GM13977 (cell line): ENCODE measurements at places on chromosomes 1 and 21.

DNA sequence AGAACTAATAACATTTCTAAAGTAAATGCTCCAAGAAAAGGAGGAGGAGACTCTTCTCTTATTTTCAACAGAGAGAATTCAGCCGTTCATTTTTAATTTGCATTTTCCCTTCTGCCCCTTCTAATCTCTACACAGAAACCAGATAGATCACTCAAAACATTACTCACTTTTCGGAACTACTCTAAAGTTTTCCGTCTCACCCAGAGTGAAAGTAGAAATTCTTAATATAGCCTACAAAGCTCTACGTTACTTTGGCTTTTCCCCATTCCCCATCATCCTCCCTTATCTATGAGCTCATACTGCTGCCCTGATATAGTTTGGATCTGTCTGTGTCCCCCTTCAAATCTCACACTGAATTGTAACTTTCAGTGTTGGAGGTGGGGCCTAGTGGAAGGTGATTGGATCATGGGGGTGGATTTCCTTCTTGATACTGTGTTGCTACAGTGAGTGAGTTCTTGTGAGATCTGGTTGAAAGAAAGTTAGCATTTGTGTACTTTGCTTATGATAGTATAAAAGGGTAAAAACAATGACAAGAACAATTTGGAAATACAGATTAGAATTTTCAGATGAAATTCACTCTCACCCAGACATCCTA, 188.2 kb downstream of the AMY1C start:
- peak; percentile 26 for DNase-seq

DNA sequence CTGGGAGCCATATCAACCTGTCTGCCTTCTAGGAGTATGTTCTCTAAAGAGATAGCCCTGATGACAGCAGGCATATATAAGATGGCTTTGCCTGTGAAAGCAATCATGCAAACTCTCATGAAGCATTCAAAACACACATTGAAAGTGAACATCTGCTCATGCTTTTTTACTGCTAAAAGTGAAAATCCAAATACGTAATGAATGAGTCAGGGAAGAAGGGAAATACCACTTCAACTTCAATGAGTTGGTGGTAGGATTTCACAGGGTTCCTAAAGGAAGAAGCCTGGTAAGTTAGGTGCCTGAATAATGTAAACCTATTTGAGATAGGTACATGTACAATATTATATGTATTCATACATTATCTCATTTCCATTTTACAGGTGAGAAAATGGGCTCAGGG, 50.5 kb upstream of the SLFNL1 start:
- DNase-seq = no peak

DNA sequence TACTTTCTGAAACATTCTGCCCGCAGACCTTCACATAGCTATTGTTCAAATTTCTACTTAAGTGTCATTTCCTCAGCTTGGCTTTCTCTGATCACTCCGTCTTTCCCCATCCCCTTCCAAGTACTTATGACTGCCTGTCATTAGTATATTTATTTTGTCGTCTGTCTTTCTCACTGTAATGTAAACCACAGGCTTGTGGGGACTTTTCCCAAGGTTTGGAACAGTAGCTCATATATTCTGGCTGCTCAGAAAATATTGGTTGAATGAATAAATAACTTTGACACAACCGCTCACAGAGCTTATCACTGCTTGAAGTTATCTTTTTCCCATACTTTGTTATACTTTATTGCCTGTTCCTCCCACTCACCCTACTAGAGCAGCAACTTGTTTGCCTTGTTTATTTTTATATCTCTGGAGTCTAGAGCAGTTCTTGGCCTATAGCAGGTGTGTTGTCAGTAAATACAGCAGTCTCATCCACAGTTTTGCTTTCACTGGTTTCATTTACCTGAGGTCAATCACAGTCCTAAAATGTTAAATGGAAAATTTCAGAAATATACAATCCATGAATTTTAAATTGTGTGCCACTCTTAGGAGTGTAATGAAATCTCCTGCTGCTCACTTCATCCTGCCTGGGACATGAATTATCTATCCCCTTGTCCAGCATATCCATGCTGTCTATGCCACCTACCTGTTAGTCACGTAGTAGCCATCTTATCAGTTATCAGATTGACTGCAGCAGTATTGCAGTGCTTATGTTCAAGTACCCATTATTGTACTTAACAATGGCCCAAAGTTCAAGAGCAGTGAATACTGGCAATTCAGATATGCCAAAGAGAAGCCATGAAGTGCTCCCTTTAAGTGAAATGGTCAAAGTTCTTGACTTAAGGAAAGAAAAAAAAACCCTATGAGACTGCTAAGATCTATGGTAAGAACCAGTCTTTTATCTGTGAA, 2.4 kb upstream of the CNIH4 start:
- no peak for DNase-seq

DNA sequence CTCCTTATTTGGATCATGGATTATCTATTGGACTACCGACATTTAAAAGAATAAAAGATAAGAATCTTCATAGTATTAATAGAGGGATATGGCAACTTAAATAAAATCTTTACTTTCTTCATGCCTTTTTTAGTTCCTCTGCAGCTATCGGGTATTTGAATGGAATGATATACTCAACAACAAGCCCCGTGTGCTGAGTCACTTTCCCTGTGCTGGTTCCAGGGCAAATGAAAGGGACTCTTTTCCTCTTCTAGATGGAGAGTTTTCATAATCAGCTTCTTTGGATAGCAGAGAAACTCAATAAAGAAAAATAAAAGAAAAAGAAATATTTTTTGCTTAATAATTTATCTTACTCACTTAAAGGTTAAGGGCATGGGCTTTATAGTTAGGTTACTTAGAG, 213.7 kb downstream of the LRRC40 start:
- DNase-seq = no peak

DNA sequence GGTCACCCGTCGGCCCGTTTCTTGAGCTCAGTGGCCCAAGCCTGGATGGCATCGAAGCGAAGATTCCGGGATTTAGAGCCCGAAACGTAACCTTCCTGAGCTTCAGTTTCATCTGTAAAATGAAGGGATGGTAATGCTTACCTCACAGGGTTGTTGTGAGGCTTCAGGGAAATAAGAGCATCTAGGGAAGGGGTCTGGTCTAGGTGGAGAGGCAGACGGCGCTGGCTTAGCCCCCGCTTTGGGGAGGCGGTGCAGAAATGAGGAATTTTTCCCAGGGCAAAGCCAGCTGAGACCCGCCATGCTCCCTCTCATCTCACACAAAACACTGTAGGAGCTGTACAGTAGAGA, 717 bp upstream of the MYCL start:
- no peak for DNase-seq

- DNase-seq = no peak
Observed at GRCh38 chr1:23111600-23112535, 56.8 kb downstream of the LUZP1 start.

DNA sequence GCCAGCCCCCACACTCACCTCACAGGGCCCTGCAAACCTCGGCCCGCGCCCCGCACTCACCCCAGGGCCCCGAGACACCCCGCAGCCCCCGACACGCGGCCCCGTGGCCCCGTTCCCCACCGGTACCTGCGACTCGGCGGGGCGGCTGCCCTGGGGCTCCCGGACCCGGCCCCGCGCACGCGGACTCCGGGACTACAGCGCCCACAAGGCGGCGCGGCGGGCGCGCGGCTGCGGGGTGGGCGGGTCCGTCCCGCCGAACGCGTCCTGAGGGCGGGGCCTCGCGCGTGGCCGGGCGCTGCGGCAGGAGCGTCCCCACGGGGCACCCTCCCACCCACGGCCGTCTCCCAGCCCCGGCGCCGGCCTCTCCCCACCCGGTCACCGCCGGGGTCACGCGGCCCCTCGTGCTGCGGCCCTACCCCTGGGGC, at the start of gene SLC19A1:
TSS of gene SLC19A1 (minus strand) at position 199 of the 425 bp plus-strand sequence. CDS start 4,481 bp downstream, outside the sequence.
- peak; percentile 99 for DNase-seq

GRCh38 chr1:34896612-34897011, 32.8 kb downstream of the DLGAP3 start:
- no peak for DNase-seq

GRCh38 chr1:164640686-164641352, 81.8 kb downstream of the PBX1 start:
- DNase-seq = no peak

DNA sequence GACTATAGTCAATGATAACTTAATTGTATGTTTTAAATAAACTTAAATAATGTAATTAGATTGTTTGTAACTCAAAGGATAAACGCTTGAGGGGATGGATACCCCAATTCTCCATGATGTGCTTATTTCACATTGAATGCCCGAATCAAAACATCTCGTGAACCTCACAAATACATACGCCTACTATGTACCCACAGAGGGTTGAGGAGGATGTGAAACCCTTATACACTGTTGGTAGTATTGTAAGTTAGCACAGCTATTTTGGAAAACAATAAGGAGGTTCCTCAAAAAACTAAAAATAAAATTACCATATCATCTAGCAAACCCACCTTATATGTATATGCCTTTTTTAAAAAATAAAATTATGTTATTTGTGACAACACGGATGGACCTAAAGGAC, 198.6 kb downstream of the MRPL39 start:
- no peak for DNase-seq

- no peak for DNase-seq
Observed at GRCh38 chr21:26909972-26910371, 56.9 kb downstream of the ADAMTS5 start.

DNA sequence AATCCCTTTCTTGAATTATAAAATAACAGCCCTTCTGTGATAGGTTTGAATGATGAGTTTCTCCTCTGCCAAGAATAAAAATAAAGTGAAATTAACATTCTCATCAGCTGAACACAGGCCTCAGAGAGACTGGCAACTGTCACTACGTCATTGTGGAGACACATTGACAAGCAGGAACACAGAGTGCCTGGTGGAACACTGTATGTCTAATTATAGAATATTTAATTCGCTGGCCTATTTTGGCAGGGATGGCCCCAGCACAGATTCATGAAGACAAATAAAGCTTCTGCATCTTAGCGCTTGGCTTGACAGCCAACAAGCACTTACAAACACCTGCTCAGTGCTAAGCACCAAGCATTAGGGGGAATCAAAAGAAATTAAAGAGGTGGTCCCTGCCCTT, 52.0 kb upstream of the SMYD2 start:
- DNase-seq = no peak

- DNase-seq = no peak
Observed at GRCh38 chr1:85245456-85245855, 14.0 kb downstream of the C1orf52 start.

DNA sequence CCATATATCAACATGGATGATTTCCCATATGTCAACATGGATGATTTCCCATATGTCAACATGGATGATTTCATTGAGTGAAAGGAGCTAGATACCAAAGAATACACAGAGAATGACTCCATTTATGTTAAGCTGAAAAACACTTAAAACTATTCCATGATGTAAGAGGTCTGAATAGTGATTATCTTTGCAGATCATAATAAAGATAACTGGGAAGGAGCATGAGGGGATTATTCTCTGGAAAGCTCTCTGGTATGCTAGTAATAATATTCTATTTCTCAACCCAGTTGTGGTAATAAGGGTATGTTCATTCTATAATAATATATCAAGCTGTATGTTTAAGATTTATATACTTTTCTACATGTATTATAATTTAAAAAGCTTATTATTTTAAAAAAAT, 14.1 kb downstream of the SYNJ1 start:
- no peak for DNase-seq

DNA sequence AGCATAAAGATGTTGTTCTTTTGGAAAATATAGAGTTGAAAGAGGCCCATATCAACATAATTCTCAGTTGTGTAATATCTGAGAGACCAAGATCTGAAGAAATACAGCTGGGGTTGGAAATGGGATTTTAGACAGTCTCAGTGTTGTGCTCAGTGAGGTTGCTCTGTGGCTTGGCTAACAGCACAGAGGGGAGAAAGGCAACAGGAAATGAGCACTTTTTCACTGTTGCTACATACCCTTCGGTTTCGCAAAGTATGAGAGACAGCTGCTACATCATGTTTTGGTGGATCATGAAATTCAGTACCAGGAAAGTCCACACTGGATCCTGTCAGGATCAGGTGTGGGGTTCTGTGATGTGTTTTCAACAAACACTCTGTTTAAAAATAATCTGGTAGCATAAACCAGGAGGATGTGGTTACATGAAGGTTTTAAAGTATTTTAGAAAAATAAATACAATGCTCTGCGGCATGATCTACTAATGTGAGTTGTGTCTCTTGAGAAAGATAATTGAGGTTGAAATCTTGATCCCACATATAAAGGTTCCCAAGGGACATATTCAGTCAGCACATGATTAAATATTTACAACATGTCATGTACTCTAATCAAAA, 7.0 kb upstream of the GPR88 start:
- DNase-seq = peak; percentile 36

DNA sequence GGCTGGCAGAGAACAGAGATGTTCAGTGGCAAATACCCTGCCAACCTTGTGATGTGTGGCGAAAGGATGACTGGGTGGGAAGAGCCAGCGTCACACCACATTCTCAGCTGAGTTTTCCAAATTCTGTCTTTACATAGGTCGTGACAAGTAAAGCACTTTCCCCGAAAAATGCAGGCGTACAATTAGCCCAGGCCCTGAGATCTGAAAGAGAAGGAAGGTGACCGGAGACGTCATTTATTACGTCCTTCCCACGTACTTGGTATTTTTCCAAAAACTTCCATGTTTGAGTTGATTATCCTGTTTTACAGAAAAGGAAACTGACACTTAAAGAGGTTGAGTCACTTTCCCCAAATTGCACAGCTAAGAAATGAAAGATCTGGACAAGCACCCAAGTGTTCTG, 413.3 kb downstream of the PRDM2 start:
- no peak for DNase-seq

DNA sequence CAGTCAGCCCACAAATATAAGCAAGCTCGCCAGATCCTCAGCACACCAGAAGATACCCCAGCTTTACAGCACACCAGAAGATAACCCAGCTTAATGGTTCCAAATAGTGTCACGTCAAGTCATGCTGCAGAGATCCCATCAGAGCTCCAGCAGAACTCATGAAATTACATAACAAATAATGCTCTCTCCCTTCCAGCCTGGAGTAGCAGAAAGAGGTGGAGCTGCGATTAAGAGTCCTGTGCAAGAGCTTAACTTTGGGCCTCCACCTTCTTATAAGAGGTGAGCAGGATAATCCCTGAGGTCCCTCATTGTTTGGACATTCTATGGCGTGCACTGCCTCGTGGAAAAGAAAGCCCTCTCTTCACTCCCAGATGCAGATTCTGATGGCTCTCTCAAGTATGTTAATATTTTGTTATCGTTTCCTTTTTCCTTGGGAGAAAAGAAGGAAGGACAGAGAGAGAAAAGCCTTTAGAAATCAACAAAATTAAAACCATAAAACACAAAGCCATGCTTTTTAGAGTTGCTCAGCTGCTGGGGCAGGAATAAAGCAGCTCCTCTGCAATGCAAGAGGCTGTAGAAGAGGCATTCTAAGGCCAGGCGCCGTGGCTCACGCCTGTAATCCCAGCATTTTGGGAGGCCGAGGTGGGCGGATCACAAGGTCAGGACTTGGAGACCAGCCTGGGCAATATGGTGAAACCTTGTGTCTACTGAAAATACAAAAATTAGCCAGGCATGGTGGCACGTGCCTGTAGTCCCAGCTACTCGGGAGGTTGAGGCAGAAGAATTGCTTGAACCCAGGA, 59.1 kb downstream of the GLUL start:
- no peak for DNase-seq

- no peak for DNase-seq
Observed at GRCh38 chr21:32597205-32597604, 11.9 kb upstream of the TCP10L start.
